ENCODE measurements at places on chromosomes 16 and 17.
A peak's percentile ranks its signal among the peaks of the same experiment; 100 is the strongest.

- DNase-seq: no peak
Measured at GRCh38 chr16:13829697-13830299, 90.2 kb upstream of the ERCC4 start.

- no peak for DNase-seq
Measured at GRCh38 chr16:4404967-4405696, 11.3 kb downstream of the CORO7 start.

DNA sequence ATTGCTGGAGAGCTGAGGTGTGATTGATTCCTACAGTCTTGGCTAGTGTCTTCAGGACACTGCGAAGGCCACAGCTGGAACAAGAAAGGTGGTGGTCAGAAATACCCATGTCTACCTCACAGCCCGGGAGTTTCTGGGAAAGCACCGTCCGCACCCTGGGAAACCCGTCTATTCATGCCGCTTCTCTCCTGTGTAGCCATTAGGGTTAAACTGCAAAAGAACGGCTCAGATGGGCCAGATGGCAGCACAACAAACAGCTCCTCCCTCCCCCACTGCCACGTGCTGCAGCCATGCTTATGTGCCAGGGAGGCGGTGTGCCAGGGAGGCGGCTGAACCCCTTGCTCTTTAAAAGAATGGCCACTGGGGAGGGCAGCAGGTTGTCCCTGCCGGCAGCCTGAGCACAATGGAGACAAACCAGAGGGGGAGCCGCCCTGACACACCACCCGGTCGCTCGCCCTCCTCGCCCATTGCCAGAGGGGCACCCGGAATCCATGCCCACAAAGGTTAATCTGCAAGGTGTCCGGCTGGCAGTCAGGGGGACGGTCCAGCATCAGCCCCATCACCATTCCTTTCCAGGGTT is 65.2 kb downstream of the CYTH1 start:
- no peak for DNase-seq

- DNase-seq: peak; percentile 31
Measured at GRCh38 chr16:24318680-24319079, 62.5 kb downstream of the CACNG3 start.

- DNase-seq: no peak
Measured at GRCh38 chr17:36653374-36653773, 52.0 kb downstream of the MRM1 start.

DNA sequence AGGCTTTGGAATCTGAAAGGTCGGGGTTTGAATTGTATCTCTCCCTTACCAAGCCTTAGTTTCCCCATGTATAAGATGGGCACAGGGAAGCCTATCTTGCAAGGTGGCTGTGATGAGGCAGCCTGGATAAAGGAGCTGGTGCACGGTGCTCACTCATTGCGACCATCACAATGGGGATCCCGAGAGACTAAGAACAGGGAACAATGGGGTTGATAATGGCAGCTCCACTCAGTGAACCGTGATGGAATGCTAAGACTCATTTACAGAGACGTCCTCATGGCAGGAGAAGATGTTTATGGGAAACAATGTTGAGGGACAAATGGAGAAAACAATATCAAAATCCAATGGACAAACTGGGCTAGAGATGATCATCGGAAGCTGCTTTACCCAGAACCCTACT is 81.8 kb downstream of the SPACA3 start:
- no peak for DNase-seq

All from iPS DF 6.9 (cell line).